ENCODE measurements at places on chromosomes 3 and 15.

DNA sequence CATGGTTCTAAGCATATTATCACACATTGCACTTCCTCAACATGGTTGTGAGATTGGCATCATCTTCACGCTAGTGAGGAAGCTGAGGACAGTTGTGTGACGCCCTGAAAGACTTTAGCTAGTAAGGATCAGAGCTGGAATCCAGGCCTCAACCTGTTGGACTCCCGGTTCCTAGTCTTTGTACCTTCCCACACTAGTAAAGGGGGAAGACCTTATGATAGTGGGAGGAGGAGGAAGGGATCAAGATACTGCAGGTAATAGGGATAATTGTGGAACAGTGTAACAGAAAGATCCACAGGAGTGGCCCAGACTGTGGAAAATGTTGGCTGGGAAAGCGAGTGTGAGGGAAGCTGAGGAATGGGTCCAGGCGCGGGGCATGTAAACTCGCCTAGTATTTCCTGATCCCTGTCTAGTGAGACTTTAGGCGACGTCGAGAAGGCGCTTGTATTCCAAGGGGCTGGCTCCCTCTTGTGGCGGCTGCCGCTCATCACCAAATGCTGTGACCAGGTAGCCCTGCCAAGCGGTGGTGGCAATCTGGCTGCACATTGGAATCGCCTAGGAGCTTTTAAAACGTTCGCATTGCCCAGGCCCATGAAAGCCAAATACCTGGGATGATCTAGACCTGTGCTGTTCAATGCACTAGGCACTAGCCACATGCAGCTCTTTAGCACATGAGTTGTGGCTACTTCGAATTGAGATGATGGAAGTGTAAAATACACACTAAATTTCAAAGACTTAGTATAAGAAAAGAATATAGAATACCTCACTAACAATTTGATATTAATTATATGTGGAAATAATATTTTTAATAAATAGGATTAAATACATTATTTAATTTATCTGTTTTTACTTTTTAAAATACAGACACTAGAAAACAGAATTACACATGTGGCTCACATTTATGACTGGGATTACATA lies 38.8 kb upstream of the CLDN18 start:
- DNase-seq = peak; percentile 77

DNA sequence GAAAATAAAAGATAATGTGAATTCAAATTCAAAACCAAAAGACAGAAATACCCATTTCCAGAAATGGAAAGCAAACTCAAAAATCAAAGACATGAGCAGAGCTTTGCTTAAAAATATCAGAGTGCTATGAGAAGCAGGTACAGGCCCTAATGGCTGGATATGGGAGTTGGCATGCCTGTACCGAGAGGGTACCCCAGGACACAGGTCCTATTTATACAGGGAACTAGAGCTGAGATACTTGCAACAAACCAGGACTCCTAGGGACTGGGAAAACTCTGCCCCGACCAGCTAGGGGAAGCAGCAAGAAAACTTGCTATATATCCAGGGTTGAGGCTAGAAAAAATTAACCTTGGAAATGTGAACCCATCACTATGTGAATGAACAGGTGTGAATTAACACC lies 36.0 kb upstream of the SYNPR start:
- DNase-seq = no peak

- no peak for DNase-seq
Observed at GRCh38 chr3:71317749-71318457, 265.6 kb downstream of the FOXP1 start.

- peak; percentile 82 for DNase-seq
Observed at GRCh38 chr15:89167267-89168176, 53.9 kb downstream of the RLBP1 start.

DNA sequence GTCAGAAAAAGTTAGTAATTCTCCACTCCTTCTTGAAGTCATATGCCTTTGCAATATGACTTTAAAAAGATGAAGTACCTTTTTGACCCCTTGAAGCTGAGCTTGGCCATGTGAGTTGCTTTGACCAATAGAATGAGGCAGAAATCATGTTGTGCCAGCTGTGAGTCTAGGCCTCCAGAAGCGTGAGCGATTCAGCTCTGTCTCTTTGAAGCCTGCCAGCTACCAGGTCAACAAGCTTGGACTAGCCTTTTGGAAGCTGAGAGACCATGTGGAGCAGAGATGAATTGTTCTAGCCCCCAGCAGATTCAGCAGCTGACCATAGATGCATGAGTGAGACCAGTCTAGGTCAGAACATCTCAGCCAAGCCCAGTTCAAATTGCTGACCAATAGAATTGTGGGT lies 69.8 kb upstream of the EOMES start:
- DNase-seq = no peak

- peak; percentile 88 for DNase-seq
Observed at GRCh38 chr3:56783644-56784447, 17.9 kb downstream of the ARHGEF3 start.

DNA sequence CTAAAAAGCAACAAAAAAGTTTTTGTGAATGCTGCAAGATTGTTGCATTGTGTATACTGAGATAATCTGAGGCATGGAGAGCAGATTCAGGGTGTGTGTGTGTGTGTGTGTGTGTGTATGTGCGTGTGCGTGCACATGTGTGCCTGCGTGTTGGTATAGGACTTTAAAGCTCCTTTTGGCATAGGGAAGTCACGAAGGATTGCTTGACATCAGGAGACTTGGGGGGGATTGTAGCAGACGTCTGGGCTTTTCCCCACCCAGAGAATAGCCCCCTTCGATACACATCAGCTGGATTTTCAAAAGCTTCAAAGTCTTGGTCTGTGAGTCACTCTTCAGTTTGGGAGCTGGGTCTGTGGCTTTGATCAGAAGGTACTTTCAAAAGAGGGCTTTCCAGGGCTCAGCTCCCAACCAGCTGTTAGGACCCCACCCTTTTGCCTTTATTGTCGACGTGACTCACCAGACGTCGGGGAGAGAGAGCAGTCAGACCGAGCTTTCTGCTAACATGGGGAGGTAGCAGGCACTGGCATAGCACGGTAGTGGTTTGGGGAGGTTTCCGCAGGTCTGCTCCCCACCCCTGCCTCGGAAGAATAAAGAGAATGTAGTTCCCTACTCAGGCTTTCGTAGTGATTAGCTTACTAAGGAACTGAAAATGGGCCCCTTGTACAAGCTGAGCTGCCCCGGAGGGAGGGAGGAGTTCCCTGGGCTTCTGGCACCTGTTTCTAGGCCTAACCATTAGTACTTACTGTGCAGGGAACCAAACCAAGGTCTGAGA lies 4.7 kb downstream of the BHLHE40 start:
- DNase-seq = peak; percentile 80

- no peak for DNase-seq
Observed at GRCh38 chr3:138498991-138499390, 64.6 kb downstream of the ESYT3 start.

- DNase-seq = no peak
Observed at GRCh38 chr15:41911691-41912345, 18.0 kb upstream of the SPTBN5 start.

- no peak for DNase-seq
Observed at GRCh38 chr3:39362192-39362591, 21.0 kb upstream of the SLC25A38 start.

DNA sequence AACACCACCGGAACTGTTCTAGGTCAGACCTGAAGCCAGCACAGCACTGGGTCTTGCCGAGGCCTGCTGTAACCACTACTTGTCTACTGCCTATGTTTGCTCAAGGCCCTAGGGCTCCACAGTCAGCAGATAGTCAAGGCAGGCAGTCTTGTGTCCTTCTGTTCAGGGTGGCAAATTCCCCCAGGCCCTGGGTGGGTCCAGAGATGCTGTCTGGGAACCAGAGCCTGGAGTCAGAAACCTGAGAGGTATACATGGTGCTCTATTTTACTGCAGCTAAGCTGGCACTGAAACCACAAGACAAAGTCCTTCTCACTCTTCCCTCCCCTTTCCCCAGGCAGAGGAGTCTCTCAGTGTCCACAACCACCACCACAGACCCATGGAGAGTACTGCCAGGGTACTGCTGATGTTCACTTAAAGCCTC lies 89.9 kb downstream of the BBX start:
- no peak for DNase-seq

- no peak for DNase-seq
Observed at GRCh38 chr3:73484656-73485248, 140.0 kb downstream of the PDZRN3 start.

DNA sequence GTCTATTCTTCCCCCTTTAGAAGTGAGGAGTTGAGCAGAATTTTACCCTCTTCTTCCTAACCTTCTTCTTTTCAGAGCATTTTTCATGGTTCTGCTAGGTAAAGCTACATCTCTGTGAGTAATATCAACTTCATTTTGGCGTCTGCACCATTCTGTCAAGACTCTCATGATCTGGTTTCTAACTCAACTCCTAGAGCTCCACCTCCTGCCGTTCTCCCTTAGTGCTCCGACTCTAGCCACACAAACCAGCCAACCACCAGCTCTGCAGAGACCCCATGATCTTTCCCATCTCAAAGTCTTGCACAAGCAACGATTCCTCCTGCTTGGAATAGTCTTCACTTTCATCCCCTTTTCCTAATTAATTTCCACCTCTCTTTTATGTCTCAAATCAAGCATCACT lies 193.9 kb upstream of the TMC3 start:
- DNase-seq = no peak

DNA sequence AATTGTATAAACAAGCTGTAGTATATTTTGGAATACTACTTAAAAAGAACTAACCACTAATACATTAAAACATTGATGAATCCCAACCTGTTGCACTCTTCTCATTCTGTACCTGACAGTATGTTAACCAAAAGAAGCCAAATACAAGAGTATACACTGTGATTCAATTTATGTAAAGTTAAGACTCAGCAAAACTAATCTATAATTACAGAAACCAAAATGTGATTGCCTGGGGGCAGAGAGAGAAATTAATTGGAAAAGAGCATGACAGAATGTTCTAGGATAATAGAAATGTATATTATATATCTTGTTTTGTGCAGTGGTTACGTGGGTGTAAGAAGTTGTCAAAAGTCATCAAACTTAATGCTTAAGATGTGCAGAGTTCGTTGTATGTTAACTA lies 31.1 kb downstream of the PIK3CA start:
- DNase-seq = no peak

DNA sequence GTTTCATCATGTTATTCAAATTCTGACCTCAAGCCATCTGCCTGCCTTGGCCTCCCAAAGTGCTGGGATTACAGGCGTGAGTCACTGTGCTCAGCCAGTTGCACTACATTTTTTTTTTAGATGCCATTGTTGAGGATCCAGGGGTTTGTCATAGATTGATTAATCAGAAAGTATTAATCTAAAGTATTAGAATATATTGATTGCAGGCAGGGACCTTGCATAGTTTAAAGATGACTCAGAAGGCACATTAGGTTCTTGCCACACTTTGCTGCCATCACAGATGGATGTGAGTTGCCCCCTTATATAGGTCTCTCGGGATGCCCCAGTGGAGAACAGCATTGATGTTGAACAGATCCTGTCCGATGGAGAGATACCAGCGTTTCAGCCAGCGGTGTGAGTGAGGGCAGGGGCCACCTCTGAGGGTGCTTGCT lies 41.1 kb downstream of the IGF1R start:
- no peak for DNase-seq

DNA sequence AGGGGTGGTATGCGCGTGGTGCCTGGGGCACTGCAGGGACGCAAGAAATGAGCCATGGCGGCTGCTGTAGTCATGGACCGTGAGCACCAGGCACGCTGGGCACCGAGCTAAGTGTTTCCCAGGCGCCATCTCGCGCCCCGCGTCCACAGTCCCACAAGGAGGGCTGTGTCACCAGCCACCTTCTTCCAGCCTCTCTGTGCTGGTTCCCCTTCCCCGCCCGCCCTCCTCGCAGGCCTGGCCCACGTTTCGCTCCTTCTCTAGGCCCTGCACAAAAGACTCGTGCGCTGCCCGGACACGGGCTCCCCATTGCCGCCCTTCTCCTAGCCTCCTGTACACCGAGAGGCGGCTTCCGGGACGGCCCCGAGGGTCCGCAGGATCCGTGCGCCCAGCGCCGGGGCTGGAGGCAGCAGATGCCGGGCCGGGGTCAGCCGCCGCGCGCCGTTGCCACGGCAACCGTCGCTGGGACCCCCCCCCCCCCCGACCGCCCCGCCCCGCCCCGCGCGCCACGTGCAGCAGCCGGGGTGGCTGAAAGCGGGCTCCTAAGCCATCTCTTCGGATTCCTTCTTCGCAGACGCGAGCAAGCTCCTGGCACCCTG lies 113.4 kb downstream of the SRGAP3 start:
- peak; percentile 10 for DNase-seq

- peak; percentile 87 for DNase-seq
Observed at GRCh38 chr15:52256366-52256765, 39.2 kb downstream of the MYO5C start.

DNA sequence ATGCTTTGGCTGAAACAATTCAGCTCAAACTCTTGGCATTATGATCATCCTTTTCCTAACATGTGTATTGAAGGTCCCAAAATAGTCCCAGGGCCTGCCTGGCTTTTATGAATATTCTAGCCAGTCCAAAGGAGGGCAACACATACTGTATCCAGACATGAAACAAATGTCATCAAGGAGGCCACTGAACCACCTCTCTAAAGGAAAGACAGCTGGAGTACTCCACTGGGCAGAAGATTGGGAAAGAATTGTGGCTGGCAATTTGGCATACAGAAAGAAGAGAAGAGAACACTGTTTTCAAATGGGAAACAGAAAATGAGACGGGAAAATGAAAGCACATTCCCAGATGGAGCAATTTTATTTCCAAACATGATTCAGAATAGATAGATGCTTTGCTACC lies 80.6 kb downstream of the NCEH1 start:
- DNase-seq = no peak

GRCh38 chr15:96330450-96331143 lies at the start of gene NR2F2:
Gene NR2F2, plus strand, starts transcription at chr15:96330700. Its CDS starts 1,406 bp downstream, at chr15:96332106.
- peak; percentile 66 for DNase-seq

GRCh38 chr3:81752604-81753003 lies 8.8 kb downstream of the GBE1 start:
- no peak for DNase-seq

DNA sequence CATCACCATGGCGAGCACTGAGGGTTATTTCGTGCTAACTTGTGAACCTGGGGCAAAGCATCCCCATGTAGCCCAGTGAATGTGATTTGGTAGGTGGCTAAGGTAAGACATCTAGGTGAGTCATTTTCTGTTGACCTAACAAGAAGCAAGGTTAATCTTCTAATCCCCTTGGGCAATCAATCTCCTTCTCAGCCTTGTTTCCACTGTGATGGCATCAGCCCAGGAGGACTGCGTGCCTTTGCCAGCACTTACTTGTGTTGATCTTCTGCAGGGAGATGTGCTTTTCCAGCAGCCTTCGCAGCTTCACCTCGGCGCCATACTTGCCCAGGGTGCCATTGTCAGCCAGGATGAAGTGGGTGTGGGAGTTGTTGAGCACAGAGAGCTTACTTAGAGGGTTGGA lies 35.7 kb downstream of the TRPM1 start:
- no peak for DNase-seq
